ENCODE measurements at places on chromosomes 5 and 9.
A peak's percentile ranks its signal among the peaks of the same experiment; 100 is the strongest.

GRCh38 chr5:42089705-42090104, 164.6 kb downstream of the FBXO4 start:
- DNase-seq, result no peak

GRCh38 chr9:135973277-135974219, 12.4 kb upstream of the UBAC1 start:
- no peak for DNase-seq

DNA sequence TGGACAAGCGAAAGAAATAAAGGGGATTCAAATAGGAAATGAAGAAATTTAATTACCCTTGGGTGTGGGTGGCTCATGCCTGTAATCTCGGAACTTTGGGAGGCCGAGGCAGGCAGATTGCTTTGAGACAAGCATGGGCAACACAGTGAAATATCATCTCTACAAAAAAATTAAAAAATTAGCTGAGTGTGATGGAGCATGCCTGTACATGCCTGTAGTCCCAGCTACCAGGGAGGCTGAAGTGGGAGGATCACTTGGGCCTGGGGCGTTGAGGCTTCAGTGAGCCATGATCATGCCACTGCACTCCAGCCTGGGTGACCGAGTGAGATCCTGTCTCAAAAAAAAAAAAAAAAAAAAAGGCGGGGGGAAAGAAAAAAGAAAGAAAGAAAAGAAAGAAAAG, 4.0 kb upstream of the RCL1 start:
- no peak for DNase-seq

DNA sequence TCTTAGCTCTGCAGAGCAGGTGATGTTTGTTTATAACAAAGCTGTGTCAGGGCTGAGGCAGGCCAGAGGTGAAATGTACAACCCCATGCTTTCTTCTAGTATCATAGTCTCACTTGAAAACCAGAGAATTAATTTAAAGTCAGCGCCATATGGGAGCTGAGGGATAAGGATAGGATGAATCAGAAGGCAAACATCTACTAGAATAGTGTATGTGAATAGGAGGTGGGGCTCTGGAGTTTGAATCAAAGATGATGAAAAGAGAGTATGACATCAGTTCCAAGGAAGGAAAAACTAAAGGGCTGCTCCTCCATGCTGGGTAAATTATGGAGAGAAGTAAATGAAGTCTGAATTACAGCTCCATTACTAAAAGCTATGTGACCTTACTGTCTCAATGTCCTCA, 441.5 kb downstream of the RASEF start:
- DNase-seq, result no peak

GRCh38 chr9:35335164-35335563, 154.7 kb upstream of the RUSC2 start:
- no peak for DNase-seq

GRCh38 chr5:125023673-125024072, 277.2 kb upstream of the ZNF608 start:
- DNase-seq, result no peak

DNA sequence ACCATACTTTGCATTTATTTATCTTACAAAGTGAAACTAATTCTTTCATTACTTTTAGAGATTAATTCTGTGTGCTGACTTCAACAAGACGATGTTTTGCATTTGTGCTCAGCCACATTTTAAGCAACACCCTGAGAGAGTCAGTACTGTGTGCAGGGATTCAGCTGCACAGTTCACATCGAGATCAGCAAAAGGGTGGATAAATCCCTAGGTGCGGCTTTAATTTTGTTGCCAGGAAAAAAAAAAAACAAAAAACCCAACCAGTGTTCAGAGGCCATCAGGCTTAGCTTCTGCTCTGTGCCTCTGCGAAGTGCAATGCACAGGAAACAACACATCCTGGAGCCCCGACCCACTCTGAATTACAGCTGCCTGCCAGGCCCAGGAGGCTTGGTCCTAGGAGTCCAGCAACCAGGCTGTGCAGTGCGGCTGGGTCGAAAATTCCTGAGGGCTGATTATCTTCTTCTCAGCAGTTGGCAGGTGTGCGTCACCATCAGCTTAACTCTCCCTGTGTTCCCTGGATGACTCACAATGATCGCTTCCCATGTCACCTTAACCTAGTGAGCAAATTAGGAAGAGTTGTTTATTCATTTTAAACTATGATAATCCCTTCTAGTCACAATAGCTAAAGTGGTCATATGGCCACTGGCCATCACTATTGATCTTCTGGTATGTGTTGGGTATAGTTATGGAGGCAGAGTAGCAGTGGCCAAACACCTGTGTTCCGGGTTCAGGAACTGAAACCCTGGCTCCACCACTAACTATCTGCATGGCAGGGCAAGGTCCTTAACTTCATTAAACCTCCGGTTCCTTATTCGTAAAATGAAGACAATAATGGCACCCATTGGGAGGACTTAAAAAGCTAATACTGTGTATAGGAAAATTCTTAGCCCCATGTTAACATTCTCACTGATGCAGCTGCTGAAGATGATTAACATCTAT, 31.2 kb upstream of the NDUFB6 start:
- DNase-seq, result no peak

DNA sequence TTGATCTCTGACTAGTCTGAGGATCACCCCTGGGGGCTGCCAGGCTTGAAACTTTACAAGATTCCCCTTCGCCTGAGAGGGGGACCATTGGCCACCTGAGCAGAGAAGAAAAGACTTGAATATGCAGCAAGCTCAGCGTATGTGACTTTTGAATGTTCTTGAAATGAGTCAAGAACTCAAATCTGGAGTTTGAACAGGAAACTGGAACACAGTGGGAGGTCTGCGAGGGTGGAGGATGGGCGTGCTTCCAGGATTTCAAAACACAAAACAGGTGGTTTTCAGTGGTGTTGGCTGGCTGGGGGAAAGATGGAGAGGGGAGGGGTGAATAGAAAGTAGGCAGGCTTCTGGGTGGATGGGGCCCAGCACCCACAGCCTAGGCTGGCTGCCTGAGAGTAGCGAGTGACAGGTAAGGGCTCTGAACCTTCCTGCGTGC, 40.6 kb downstream of the TMEM174 start:
- DNase-seq, result peak; percentile 82

- DNase-seq, result no peak
These were observed 119.9 kb downstream of the DOCK2 start for GRCh38 chr5:169757016-169757415.

GRCh38 chr5:141343242-141343952, at the start of gene PCDHGA3:
Gene PCDHGA3, plus strand, starts transcription at chr5:141343829. Its CDS starts 205 bp downstream, at chr5:141344034.
- no peak for DNase-seq

DNA sequence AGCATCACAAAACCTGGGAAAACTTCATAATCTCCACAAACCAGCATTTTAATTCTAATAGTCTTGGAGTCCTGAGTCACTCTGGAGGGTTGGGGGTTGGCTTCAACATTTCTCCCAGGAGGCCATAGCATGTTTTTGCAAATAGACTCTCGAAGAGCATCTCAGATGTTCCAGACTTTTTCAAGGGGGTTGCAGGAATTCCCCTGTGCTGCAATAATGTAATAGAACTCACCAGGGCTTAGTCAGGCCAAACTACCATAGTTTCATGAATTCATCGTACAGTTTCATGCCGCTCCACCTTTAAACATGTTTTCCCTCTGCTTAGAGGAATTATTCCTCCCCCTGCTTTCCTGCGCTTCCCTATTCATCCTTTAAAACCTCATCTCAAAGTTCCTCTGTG, 499.5 kb upstream of the KLF4 start:
- DNase-seq, result no peak

- DNase-seq, result peak; percentile 21
These were observed 225.1 kb downstream of the ADGRV1 start for GRCh38 chr5:90783460-90784333.

DNA sequence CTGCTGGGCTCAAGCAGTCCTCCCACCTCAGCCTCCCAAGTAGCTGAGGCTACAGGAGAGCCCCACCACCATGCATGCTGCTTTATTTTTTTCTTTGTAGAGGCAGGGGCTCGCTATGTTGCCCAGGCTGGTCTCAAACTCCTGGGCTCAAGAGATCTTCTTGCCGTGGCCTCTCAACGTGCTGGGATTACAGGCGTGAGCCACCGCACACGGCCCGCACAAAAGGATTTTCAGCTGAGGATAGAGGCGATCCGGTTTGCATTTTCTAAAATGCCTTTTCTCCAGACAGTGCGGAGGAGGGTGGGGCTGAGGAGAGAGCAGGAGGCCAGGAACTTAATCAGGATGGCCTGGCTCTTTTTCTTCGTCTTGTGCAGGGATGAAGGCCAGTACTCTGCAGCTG, 6.9 kb downstream of the HRH2 start:
- DNase-seq, result no peak

DNA sequence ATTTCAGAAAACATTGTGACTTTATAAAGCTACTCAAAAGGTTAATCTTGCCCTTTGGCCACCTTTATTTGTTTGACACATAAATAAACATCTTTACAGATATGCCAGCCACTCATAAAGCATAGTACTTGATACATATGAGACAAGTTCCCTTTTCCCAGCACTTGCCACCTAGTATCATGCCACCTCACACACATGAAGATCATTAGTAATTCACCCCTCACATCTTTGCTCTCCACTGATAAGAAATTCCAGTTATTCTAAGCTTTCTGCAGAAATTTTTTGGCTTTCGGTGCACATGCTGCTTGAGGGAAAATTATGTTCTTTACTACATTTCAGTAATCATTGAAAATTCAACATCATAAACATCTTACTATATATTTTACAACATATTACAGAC, 59.1 kb downstream of the DEPDC1B start:
- no peak for DNase-seq

DNA sequence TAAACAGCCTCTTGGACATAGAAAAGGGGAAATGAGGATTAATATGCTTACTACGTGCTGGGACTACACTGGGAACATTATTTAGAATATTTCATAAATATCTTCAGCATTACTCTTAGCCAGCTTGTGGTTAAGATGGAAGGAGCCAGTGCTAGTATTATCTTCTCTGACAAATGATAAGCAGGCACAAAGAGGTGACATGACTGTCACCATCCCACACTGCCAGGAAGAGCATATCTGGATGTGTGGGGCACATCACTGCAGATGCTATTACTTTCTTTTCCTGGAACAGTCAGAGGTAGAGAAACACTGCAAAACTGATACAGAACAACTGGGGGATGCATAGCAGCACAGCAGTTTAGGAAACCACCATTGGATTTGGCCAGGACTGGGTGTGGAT, 281.0 kb upstream of the TNC start:
- no peak for DNase-seq
